CD4-positive, alpha-beta T cell (primary cell): ENCODE measurements at places on chromosomes 2 and 18.

- no peak overlapping the region for H3K4me3 ChIP-seq
- no peak for DNase-seq
- no peaks in the 10 kb centered on the region for H3K36me3 ChIP-seq
- H3K4me1 ChIP-seq: no peaks in the 10 kb centered on the region
- H3K27ac ChIP-seq: no peak overlapping the region
These were observed 605.2 kb downstream of the NR4A2 start for GRCh38 chr2:155727187-155727895.

- no peak overlapping the region for H3K4me3 ChIP-seq
- no peaks in the 10 kb centered on the region for H3K36me3 ChIP-seq
- no peak for DNase-seq
- H3K4me1 ChIP-seq: no peaks in the 10 kb centered on the region
- no peaks in the 10 kb centered on the region for H3K27me3 ChIP-seq
- no peak overlapping the region for H3K27ac ChIP-seq
These were observed 500.2 kb upstream of the HS6ST1 start for GRCh38 chr2:128818704-128819491.

DNA sequence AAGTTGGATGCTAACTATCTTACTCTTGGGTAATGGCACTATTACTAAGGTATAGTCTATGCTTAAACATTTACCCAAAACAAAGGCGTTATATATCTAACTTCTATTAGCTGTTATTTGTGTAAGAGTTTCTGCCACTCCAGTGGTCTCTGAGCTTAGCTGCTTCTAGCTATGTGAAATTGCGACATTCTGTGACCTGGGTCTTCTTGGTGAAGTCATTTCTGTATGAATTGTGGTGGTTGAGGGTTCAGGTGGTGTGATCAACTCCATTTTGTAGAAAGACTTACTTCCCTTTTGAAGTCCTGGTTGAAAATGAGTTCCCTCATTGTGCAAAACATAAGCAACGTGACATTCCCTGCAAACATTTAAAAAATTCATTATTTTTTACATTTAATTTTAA lies 221.6 kb downstream of the PIK3C3 start:
- no peaks in the 10 kb centered on the region for H3K36me3 ChIP-seq
- no peak overlapping the region for H3K4me3 ChIP-seq
- H3K4me1 ChIP-seq: no peaks in the 10 kb centered on the region
- no peaks in the 10 kb centered on the region for H3K27me3 ChIP-seq

GRCh38 chr2:240869109-240869955 lies 708 bp downstream of the AGXT start:
- H3K27me3 ChIP-seq: no peaks in the 10 kb centered on the region
- H3K27ac ChIP-seq: no peak overlapping the region
- H3K36me3 ChIP-seq: no peaks in the 10 kb centered on the region
- no peak overlapping the region for H3K4me3 ChIP-seq

- no peaks in the 10 kb centered on the region for H3K27me3 ChIP-seq
- H3K27ac ChIP-seq: no peak overlapping the region
- no peaks in the 10 kb centered on the region for H3K4me1 ChIP-seq
- H3K4me3 ChIP-seq: no peak overlapping the region
These were observed 34.1 kb upstream of the ASPRV1 start for GRCh38 chr2:69995511-69995910.

- H3K36me3 ChIP-seq: no peaks in the 10 kb centered on the region
- no peaks in the 10 kb centered on the region for H3K27me3 ChIP-seq
- H3K27ac ChIP-seq: no peak overlapping the region
- DNase-seq: no peak
- H3K4me3 ChIP-seq: no peak overlapping the region
- no peaks in the 10 kb centered on the region for H3K4me1 ChIP-seq
These were observed 98.2 kb downstream of the GAREM1 start for GRCh38 chr18:32372381-32373061.

- H3K27me3 ChIP-seq: no peaks in the 10 kb centered on the region
- H3K4me1 ChIP-seq: no peaks in the 10 kb centered on the region
- H3K27ac ChIP-seq: no peak overlapping the region
These were observed 12.4 kb upstream of the CCDC88A start for GRCh38 chr2:55431982-55432627.

- H3K4me1 ChIP-seq: peaks cover 9% of the 10 kb centered on the region
- no peaks in the 10 kb centered on the region for H3K36me3 ChIP-seq
- no peak for DNase-seq
- no peak overlapping the region for H3K27ac ChIP-seq
- no peak overlapping the region for H3K4me3 ChIP-seq
These were observed 8.2 kb upstream of the ZEB2 start for GRCh38 chr2:144528108-144528507.

GRCh38 chr18:56412951-56413350 lies 225.4 kb downstream of the TXNL1 start:
- H3K27me3 ChIP-seq: no peaks in the 10 kb centered on the region
- H3K4me1 ChIP-seq: no peaks in the 10 kb centered on the region
- no peak for DNase-seq
- H3K27ac ChIP-seq: no peak overlapping the region
- no peaks in the 10 kb centered on the region for H3K36me3 ChIP-seq

- no peaks in the 10 kb centered on the region for H3K27me3 ChIP-seq
- no peak for DNase-seq
- no peaks in the 10 kb centered on the region for H3K36me3 ChIP-seq
- H3K4me3 ChIP-seq: no peak overlapping the region
- no peaks in the 10 kb centered on the region for H3K4me1 ChIP-seq
These were observed 83.3 kb downstream of the PTGR3 start for GRCh38 chr18:75125382-75126331.

- no peaks in the 10 kb centered on the region for H3K4me1 ChIP-seq
- H3K36me3 ChIP-seq: no peaks in the 10 kb centered on the region
- no peak overlapping the region for H3K27ac ChIP-seq
These were observed 219.0 kb downstream of the SH3BP4 start for GRCh38 chr2:235170536-235171521.

DNA sequence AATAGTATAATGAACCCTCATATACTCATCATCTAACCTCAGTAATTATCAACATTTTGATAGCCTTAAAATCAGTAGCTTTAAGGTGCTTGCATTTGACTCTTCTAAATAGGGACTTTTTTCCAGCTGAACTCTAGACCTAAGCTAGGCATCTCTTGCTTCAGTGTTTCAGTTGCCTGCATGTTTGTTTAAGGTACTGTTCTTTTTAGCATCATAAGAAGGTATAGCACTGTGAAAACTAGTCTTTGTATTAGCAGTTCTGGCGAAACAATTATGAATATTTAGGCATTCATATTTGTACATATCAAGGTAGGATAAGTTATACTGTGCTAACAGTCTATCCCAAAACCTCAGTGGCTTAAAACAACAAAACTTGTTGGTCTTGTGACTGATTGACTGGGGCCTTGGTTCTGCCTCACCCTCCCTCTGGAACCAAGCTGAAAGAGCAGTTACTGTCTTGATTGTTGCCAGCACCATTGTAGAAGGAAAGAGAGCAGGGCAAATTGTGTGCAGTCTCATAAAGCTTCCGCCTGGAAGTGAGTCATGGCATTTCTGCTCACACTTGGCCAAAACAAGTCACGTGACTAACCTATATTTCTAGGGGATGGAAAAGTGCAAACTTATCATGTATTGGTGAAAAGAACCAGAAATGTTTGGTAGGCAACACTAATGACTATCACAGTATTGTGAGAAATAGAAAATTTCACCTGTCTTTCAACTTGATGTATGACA lies 24.3 kb downstream of the GALNT1 start:
- no peaks in the 10 kb centered on the region for H3K27me3 ChIP-seq
- no peaks in the 10 kb centered on the region for H3K36me3 ChIP-seq
- H3K4me1 ChIP-seq: no peaks in the 10 kb centered on the region

GRCh38 chr2:132615329-132616085 lies 54.5 kb downstream of the LYPD1 start:
- DNase-seq: no peak
- H3K27ac ChIP-seq: no peak overlapping the region
- no peaks in the 10 kb centered on the region for H3K27me3 ChIP-seq
- no peak overlapping the region for H3K4me3 ChIP-seq
- H3K36me3 ChIP-seq: no peaks in the 10 kb centered on the region
- no peaks in the 10 kb centered on the region for H3K4me1 ChIP-seq

GRCh38 chr18:6022074-6022444 lies 126.7 kb upstream of the TMEM200C start:
- no peak for DNase-seq
- H3K4me3 ChIP-seq: no peak overlapping the region
- H3K27me3 ChIP-seq: no peaks in the 10 kb centered on the region
- H3K27ac ChIP-seq: no peak overlapping the region

DNA sequence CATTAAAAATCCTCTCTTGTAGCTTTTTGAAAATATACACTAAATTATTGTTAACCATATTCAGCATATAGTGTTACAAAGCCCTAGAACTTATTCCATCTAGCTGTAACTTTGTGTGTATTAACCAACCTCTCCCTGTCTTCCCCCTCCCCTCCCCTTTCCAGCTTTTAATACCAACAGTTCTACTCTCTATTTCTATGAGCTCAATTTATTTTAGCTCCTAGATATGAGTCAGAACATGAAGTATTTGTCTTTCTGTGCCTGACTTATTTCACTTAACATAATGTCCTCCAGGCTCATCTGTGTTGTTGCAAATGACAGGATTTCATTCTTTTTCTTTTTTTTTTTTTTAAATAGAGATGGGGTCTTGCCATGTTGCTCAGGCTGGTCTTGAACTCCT lies 45.1 kb downstream of the GPD2 start:
- no peak overlapping the region for H3K4me3 ChIP-seq
- no peaks in the 10 kb centered on the region for H3K27me3 ChIP-seq
- no peak overlapping the region for H3K27ac ChIP-seq
- DNase-seq: no peak
- no peaks in the 10 kb centered on the region for H3K36me3 ChIP-seq
- H3K4me1 ChIP-seq: no peaks in the 10 kb centered on the region

- DNase-seq: no peak
- H3K27ac ChIP-seq: no peak overlapping the region
- no peak overlapping the region for H3K4me3 ChIP-seq
- no peaks in the 10 kb centered on the region for H3K4me1 ChIP-seq
These were observed 18.3 kb downstream of the NHEJ1 start for GRCh38 chr2:219142329-219142728.

DNA sequence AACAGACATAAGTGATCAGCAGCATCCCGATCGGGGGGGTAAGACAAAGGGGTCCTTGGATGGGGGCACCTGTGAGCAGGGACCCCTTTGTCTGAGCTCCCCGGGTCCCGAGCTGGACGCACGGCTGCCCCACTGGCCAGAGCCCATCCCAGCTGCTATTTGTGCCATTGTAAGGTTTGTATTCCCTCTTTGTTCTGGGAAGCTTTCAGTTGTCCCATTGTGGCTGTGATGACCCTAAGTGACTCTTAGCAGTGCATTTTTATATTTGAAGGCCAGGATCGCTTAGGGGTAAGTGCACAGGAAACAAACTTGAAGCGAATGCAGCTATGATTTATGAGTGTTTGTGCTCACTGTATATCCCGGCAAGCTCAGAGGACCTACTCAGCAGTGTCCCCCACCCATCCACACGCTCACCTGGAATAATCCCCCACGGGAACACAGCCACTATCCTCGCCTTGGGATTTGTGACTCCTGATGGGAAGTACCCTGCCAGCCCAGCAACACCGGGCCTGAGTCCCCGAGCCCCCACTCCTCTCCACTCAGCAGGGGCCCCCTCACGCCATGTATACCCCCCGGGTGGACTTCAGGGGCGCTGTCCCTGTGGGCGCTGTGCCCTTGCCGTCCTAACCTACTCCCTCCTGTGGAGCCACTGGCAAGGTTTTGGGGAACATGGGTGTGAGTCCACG lies 80.1 kb downstream of the MBP start:
- no peaks in the 10 kb centered on the region for H3K27me3 ChIP-seq
- peaks cover 17% of the 10 kb centered on the region for H3K36me3 ChIP-seq
- no peak for DNase-seq
- H3K4me3 ChIP-seq: no peak overlapping the region
- H3K4me1 ChIP-seq: peaks cover 64% of the 10 kb centered on the region

- DNase-seq: no peak
- H3K4me3 ChIP-seq: no peak overlapping the region
- H3K4me1 ChIP-seq: no peaks in the 10 kb centered on the region
- no peak overlapping the region for H3K27ac ChIP-seq
These were observed 672.1 kb downstream of the STK39 start for GRCh38 chr2:167575276-167575675.

GRCh38 chr18:9419956-9420631 lies 55.2 kb upstream of the RALBP1 start:
- no peak overlapping the region for H3K4me3 ChIP-seq
- H3K27ac ChIP-seq: no peak overlapping the region
- H3K27me3 ChIP-seq: no peaks in the 10 kb centered on the region
